ENCODE measurements at places on chromosomes 3 and 15.

DNA sequence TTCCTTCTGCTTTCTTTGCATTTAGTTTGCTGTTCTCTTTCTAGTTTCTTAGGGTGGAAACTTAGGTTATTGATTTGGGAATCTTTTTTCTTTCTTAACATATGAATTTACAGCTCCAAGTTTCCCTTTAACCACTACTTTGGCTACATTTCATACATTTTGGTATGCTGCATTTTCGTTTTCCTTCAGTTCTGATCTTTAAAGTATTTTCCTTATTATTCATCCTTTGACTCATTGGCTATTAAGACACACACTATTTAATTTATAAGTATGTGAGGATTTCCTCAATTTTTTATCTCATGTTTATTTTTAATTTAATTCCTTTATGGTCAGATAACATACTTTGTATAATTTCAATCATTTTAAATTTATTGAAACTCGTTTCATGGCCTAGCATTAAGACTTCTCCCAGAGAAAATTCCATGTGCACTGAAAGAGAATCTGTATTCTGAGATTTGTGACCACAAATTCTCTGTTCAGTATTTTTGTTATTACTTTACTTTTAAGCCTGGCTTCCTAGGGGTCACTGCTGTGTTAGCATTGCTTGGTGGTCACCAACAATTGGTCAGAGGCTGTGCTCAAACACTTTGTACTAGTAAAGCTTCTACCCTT lies 87.7 kb downstream of the CFAP20DC start:
- no peak for DNase-seq

- DNase-seq: no peak
Measured at GRCh38 chr15:62997441-62997840, 45.1 kb upstream of the TPM1 start.

DNA sequence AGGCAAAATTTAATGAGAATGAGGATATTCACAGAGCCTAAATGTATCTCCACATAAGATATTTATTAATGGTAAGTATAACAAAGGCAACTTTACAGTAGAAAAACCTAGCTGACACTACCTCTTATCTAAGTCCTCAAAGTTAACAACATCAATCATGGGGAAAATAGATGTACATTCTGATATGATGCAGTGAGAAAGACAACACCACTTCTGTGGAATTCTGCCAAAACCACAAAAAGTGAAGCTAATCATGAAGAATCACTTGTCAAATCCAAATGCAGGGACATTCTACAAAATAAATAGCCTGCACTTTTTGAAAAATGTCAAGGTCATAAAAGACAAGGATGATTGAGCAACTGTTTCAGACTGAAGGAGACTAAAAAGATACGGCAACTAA lies 27.5 kb upstream of the EOMES start:
- DNase-seq: no peak

DNA sequence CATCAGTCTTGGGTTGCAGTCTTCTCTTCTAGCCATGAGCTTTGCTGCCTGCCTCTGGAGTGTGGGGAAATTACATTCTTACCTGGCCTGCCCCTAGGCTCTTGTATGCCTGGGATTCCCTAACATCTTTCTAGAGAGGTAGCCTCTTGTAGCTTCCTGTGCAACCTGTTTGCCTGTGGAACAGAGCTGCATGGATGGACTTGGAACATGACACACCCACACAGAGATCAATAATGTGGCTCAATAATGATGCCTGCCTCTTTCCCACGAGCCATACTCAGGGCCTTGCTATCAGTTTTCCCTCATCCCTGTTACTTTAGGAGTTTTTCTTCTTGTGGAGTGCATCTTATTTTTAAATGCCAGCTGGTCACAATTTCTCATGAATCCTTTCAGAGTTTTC lies 11.4 kb downstream of the CHCHD6 start:
- DNase-seq: no peak

GRCh38 chr3:4828279-4829030 lies 150.8 kb upstream of the BHLHE40 start:
- DNase-seq: no peak

- DNase-seq: peak; percentile 60
Measured at GRCh38 chr3:69542089-69542804, 156.4 kb upstream of the FRMD4B start.

- DNase-seq: no peak
Measured at GRCh38 chr15:35907511-35907910, 361.5 kb upstream of the DPH6 start.

DNA sequence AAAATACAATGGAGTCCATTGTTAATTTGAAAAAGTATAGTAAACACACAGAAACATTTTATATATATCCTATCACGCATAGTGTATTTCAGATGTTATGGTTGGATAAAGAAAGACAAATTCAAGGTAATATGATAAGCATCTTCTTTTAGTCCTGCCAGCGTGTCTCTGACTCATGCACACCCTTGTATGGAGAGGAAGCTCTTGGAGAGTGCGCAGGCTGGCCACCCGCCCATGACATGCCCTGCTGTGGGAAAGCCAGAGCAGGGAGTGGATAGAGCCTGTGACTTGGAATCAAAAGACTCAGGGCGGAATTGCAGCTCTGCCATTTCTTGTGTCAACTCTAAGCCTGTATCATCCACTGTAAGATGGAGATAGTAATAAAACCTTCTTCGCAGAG lies 23.0 kb upstream of the COPG1 start:
- DNase-seq: no peak

DNA sequence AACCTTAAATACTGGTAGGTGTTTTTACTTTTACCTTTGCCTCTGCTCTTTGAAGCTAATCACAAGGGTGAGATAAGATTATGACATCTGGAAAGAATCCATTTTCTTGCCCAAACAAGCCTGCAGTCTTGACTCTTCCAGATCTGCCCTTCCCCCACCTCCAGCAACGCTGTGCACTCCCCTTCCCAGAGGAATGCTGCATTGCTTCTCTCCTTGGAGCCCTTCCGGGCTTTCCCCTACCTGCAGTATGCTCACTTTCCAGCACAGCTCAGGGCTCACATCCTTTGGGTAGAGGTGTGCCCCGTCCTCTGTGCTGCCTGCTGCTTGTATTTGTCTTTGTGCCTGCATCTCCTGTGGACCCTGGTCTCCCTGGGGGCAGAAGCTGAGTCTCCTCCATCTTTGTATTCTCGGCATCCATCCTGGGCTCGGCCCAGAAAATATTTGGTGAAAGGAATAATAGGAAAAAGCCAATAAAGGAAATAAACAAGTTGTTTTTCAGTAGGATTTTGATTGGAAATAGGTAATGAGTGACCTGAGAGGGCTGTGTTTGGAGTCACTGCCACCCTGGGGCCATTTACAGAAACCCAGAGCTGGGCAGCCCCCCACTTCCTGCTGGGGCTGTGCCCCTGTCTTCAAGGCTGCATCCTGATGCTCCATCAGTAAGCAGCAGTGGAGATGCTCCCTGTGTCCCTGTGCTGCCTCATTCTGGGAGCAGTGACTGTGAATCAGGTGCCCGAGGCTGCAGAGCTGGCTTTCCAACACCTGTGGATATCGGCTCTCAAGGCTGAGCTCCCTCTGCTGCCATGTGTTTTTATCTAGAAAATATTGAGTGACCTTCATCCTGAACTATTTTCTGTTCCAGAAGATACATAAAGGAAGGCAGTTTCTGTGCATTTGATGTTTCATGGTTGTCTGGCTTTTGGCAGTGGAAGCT lies 117.5 kb downstream of the EEFSEC start:
- DNase-seq: peak; percentile 71

GRCh38 chr3:101279162-101279561 lies 41.2 kb downstream of the IMPG2 start:
- no peak for DNase-seq

- peak; percentile 87 for DNase-seq
Measured at GRCh38 chr15:72195101-72195511, 2.5 kb downstream of the GRAMD2A start.

GRCh38 chr3:152071924-152072323 lies 196.8 kb upstream of the MBNL1 start:
- peak; percentile 5 for DNase-seq

DNA sequence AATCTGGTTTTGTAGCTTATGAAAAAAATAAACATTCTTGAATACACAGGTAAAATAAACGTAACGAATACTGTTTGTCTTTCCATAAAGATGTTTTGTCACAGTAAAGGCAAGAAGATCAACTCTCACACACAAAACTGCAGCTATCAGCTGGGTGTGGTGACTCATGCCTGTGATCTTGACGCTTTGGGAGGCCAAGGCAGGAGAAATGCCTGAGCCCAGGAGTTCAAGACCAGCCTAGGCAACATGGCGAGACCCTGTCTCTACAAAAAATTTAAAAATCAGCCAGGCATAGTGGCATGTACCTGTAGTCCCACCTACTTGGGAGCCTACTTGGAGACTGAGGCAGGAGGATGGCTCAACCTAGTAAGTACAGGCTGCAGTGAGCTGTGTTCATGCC lies 39.6 kb downstream of the CBLB start:
- no peak for DNase-seq

- peak; percentile 34 for DNase-seq
Measured at GRCh38 chr15:76932135-76932966, 802 bp downstream of the RCN2 start.

DNA sequence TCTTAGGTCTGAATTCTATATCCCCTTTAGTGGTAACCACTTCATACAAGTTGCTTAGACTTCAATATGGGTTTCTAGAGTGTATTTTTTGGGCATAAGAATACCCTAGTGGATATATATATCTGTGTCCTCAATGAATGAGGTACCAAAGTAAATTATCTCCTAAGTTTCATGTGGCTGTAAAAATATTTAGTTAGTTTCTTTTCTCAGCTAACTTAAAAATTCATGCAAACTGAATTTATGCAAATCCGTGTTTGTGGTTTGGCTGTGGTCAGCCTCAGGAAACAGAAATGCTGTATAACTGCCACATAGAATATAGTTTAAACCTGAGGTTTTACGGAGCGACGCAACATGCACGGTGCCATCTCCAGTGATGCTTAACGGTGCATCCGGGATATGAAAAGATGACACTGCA lies 80.3 kb downstream of the PEX5L start:
- no peak for DNase-seq

- no peak for DNase-seq
Measured at GRCh38 chr15:48814286-48814685, 3.4 kb upstream of the CEP152 start.

- DNase-seq: peak; percentile 17
Measured at GRCh38 chr3:69999140-70000027, at the start of gene SAMMSON. TSS of gene SAMMSON (plus strand) at chr3:69999733.

GRCh38 chr3:4577721-4578120 lies 84.6 kb downstream of the ITPR1 start:
- DNase-seq: no peak

- DNase-seq: peak; percentile 75
Measured at GRCh38 chr3:43855674-43856299, 165.0 kb downstream of the ABHD5 start.

DNA sequence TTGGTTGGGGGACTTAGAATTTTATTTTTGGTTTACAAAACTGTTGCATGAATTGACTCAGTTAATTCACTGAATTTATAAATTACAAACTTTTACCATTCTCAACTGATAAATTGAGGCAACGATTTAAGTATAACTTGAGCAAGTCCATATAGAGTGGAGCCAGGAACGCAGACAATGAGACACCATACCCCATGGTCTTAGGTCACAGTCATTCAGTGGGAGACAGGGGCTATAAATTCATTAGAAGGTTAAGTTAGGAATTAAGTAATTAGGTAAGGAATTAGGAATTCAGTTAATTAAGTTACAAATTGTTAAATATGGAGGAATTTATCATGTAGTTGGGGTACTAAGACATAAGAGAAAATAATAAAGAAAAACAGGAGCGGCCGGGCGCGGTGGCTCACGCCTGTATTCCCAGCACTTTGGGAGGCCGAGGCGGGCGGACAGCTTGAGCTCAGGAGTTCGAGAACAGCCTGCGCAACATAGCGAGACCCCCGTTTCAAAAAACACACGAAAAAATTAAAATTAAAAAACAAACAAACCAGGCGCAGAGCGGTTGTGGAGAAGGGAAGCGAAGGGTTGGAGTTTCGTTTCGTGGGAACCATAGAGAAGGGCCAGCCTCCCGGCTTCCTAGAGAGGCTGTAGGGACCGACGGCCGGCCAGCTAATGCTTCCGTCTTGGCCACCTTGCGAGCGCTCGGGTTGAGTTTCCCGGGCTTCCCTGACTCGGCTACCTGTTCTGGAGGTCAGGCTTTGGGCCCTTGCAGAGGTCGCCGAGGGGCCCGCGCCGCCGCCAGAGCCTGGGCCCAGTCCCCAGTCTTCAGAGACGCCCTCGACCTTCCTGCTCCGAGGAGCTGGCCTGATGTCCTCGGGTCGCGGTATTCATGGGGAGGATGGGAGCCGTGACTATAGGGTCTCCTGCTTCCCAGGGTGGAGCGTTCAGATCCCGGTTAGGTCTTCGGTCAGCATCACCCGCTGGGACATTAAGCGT lies at the start of gene ZNF619:
ZNF619 (plus strand) TSS at position 645 of the 993 bp plus-strand sequence. CDS start 858 bp downstream, outside the sequence.
- peak; percentile 73 for DNase-seq

DNA sequence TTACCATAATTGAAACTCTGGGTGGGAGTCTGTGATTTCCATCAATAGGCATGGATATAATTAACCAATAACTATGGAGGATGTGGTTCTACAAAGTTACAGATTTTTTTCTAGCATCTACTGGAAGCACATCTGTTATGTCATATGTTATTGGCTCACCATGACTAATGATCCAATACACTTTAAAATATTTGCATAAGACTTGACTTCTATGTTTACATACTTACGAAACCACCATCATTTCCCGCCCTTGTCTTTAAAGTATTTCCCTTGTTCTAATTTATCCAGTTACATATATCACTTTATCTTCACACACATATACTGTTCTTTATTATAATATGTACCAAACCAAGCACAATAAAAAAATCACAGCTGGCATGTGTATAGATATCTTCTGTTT lies 380.3 kb upstream of the CBLB start:
- no peak for DNase-seq

DNA sequence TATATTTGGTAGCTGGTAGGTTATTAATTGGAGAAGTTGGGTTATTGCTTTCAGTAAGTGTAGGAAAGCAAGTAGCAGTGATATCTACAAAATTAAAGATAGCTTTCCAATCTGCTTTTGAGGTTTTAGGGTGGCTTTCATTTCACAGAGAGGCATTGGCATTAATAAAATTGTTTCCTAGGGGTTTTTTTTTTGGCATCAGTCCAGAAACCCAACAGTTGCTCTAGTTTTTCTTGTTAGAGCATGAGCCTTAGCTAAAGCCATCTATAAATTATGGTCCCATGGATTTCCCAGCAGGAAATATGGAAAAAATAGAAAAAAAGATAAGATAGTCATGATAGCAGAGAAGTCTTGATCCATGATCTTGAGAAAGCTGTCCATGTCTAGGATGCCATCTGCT lies 3.0 kb upstream of the B4GALT4 start:
- no peak for DNase-seq
